Effector CD4-positive, alpha-beta T cell (primary cell): ENCODE measurements at places on chromosomes 6 and 20.

DNA sequence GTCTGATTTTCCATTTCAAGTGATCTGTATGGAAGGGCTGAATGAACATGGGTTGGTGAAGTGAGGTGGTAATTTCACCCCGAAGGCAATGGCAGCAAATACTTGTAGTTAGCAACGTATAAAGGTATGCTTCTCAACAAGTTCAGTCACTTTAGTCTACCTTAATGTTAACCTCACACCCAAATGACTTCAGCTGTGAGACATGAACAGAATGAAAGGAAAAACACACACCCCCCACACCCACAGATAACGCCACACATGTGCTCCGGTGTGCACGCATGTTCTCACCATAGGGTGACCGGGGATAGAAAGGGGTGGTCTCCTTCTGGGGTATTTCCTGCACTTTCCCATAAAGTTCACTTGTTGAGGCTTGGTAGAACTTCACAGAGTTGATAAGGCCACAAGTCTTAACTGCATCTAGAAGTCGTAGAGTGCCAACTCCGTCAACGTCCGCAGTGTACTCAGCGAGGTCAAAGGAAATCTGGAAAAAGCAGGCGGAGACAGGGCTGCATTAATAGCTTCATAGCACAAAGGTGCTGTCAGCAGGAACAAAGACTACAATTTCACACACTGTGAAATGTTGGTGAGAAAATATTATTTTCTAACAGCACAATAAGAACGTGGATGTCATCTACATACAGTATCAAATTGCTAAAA lies 284.8 kb downstream of the GMDS start:
- DNase-seq: no peak

DNA sequence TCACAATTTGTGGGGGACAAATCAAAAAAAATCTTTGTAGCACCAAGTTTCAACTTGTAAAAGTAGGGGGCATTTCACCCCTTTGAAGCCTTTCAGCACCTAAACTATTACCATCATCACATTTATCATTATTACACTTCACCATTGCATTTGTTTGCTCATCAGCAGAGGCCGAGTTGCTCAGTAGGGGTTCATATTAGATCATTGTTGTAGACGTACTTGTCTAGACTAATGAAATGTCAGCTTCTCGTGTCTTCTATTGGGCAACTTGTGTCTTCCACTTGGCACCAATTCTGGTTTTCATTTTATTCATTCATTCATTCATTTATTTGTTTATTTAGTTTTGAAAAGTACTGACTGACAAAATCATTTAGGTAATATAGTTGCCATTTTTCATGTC lies 338.3 kb upstream of the KCNQ5 start:
- DNase-seq: no peak

GRCh38 chr20:58722877-58723627 lies 30.5 kb downstream of the NPEPL1 start:
- no peak for DNase-seq

DNA sequence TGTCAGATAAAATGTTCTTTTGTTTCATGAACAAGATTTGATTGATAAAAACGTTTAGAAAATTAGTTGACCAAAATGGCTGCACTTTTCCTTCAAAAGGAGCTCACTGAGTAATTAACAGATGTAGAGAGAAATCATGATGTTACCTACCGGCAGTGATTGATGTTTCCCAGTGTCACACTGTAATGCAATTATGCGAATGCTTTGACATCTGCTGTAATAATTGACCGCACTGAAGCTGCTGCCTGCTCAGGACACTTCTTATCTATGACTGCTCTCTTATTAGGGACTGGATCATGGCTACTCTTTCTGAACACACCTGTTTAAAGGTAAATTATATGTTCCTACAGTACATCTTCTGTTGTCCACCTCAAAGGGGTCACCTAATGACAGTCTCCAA lies 94.6 kb downstream of the GPR63 start:
- no peak for DNase-seq

DNA sequence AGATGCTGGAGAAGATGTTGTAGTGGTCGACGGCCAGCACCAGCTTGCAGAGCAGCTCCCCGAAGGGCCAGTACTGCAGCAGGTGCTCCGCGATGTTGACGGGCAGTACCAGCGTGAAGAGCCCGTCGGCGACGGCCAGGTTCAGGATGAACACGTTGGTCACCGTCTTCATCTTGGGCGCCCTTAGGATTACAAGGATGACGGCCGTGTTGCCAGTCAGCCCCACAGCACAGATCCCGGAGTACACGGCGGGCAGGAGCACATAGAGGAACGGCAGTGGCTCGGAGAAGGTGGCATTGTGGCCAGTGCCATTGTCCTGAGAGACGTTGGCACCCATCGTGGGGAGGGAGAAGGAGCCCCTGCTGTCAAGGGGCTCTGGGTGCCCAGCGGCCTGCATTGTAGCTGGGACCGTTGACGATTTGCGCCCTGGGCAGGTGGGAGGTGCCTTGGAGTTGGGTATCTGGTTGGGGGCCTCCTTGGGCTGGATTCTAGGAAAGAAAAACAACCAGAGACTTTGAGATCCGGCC lies 867 bp downstream of the NPBWR2 start:
- DNase-seq: no peak

DNA sequence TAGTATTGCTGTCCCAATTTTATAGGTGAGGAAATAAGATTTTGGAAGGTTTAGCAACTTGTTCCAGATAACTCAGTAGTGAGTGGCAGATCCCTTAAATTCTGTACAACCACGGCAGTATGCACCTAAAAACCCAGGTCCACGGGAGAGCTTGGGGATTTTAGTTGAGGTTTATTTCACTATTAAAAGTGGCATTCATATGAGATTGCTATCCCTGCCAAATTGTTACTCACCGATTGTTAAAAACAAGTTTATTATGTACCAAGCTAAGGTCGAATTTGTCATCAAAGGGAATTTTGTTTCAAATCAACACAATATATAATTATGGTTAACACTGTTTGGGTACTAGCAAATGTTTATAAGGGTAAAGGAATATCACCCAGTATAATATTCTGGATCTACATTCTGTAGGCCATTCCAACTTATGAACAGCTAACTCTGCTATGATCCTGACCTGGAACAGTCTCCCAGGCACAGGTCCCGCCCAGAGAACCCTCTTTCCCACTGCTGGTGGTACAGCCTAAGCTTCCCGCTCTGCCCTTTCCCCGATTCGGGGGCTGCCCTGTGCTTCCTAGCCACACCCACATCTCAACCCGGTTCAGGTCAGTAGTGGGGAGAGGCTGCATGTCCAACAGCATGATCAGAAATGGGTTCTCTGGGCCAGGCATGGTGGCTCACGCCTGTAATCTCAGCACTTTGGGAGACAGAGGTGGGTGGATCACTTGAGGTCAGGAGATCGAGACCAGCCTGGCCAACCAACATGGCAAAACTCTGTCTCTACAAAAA lies 24.9 kb downstream of the GPLD1 start:
- DNase-seq: no peak

DNA sequence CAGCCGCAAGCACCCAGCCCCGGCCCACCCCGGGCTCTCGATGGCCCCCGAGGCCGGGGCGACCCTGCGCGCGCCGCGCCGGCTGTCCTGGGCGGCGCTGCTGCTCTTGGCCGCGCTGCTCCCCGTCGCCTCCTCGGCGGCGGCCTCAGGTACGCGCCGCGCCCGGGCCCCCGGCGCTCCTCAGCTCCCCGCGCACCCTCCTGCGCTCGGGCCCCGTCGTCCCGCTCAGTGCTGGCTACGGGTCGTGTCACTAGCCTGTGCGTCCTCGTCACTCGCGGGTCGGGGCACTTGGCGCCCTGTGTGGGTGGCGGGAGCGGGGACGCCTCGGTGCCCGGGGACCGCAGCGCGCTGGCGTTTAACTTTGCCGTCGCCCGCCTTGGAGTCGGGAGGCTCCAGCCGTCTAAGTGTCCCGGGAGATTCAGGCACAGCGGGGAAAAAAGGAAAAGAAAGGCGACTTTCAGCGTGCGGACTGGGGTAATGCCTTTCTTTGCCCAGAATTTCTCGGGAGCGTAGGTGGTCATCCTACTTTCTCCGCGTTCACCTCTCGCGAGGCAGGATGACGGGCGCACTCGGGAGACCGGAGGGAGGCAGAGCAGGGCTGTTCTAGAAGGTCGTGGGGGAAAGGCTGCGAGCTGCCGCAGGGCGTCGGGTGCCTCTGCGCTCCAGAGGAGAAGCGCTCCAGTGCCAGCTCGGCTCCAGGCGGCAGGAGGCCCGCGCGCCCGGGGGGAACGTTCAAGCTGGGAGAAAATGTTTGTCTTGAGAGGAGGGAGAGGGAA lies 545 bp downstream of the FNDC1 start:
- no peak for DNase-seq

DNA sequence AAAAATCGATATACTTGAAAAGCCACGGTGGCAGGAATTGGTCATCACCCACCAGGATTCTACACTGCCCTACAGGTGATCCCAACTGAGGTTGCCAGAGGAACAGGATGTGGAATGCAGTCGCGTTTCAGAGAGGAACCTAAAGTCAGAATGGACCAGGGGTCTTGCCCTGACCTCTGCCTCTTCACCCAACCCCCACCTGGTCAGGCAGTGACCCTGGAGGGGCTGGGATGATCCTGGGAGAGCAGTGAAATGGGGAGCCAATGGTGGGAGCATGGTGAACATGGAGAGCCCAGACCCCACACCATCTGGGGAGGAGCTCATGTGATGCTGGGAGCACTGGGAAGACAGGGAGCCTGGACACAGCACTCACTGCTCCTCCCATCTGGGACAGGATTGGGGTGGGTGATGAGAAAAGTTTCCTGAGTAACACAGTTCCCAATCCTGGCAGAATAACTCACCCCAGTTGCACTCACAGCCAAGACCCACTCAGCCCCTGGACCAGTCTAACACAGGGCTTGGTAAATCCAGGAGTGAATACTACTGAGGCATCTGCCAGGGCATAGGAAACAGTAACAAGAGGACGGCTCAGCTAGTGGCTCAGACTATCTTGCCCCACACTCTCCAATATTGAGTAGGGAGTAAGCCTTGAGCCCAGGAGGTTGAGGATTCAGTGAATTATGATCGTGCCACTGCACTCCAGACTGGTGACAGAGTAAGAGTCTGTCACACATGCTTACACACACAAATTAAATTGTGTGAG lies 1.7 kb upstream of the ULBP2 start:
- DNase-seq: no peak

GRCh38 chr6:11179419-11180202 lies 52.9 kb downstream of the NEDD9 start:
- no peak for DNase-seq

GRCh38 chr6:165664559-165665383 lies 1.7 kb upstream of the PDE10A start:
- DNase-seq: no peak

DNA sequence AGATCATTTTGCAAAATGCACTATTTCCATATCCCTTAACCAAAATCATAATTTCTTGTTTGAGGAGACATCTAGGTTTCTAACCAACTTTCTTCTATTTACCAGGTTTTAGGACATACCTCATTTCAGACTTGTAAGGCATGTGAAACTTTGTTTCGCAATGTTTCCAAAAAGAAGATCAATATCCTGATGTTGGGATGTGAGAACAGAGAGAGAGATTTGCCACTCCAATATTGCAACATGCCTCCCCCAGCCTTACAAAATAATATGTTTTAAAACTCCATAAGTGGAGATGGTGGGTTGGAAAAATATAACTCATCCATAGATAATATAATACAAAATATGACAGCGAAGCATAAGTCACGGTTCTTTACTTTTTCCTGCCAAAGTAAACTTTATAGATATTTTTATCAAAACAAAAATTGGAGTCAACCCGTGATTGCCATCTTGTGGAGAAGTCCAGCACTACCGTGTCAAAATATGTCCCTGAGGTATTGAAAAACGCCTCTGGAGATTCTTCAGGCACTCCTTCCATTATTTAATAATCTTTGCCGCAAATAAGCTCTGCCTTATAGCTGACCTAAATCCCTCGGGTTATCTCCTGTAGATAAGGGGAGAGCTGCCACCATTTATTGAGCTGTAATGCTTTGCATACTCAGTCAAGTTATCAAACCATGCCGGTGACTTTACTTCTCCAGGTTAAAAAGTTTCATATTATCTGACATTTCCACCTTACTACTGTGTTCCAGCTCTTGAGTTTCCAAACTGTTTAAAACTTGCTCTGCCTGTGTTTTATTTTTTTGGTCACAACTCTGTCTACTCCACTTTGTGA lies 534.2 kb downstream of the HACE1 start:
- DNase-seq: no peak

DNA sequence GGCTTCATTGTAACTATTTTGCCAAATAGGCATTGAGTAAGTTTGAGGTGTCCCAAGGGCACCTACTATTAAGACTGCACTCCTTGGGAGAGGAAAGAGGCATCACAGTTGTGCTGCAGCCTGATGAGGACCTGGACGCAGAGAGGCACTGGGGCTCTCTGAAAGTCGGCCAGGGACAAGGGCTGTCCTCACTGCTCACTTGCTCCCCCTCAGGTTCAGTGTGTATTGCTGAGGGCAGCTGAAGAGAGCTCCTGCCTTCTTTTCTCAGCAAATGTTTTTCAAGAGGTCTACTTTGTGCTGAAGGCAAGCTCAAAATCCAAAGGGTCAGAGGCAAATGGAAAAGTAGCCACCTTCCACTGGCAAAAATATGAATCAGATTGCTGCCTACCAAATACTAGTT lies 331.8 kb downstream of the RIMS1 start:
- DNase-seq: no peak

DNA sequence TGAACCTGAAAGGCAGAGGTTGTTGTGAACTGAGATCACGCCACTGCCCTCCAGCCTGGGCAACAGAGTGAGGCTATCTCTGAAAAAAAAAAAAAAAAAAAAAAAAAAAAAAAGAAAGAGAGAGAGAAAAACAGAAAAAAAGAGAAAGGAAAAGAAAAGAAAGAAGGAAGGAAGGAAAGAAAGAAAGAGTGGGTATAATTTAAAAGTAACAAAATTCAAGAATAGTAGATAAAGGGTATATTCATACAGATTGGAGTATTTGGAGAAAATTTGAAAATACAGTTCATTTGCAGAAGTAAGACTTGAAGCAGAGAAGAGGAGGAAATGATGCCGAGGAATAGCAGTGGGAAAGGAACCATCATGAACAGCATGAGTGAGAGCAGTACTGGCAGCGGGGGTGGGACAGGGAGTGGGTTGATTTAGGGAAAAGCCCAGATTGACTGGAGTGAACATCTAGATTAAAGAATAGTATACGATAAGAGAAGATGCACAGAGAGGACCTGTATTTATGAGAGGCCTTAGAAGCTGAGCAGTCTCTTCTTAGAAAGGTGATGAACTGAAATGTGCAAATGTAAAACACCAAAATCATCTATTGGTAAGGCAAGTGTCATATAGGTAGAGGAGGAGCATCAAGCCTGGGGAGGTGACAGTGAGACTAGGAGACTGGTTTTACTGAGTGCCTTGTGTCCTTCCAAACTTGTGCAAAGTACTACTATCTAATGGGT lies 17.8 kb upstream of the HLA-DRB1 start:
- no peak for DNase-seq

DNA sequence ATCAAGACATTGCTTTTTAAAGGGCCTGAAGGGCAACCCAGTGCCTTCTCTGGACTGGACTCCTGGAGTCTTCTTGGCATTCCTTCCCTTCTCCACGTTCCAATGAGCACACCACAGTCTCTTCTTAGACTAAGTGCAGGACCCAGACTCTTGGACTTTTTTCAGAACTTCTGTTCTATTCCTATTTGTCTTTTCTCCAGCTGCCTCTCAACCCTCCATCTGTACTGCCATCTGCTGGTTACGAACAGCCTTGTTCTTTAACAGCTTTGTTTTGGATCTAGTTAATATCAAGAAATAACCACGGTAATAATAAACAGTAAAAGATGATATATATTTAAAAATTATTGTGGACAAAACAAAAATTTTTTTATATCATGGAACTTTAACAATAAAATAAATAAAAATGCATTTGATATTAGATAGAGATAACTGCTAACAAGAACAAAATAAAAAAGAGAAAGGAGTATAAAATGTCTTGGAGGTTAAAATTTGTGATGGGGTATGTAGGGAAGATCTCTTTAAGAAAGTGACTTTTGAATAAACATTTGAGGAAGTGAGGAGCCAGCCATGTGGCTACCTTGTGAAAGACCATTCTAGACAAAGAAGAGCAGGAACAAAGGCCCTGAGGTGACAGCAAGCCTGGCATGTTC lies 105.1 kb upstream of the HCRTR2 start:
- DNase-seq: no peak
